ENCODE measurements at places on chromosomes 16 and 17.

DNA sequence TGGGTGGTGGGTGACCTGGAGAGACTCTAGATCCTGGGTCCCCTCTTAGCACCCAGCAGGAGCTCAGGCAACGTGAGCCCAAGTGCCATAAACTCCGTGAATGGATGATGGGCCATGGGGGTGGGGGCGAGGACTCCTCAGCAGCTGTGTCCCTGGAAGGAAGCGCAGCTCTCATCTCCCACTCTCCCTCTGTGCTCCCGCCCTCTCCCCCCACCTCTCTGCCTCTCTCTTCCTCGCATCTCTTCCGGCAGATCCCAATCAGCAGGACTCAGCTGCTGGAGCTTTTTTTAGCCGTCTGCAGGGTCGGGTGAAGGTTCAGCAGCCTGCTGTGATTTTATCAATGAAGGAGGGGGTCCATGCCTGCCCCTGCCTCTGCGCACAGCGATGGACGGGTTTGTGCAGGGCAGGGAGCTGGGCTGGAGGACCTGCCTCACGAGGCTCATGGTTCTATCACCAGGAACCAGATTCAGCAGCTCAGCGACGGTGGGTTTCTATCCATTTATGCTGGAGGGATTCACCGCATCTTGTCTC, 8.3 kb downstream of the CCR7 start:
- peak; percentile 26 for DNase-seq

DNA sequence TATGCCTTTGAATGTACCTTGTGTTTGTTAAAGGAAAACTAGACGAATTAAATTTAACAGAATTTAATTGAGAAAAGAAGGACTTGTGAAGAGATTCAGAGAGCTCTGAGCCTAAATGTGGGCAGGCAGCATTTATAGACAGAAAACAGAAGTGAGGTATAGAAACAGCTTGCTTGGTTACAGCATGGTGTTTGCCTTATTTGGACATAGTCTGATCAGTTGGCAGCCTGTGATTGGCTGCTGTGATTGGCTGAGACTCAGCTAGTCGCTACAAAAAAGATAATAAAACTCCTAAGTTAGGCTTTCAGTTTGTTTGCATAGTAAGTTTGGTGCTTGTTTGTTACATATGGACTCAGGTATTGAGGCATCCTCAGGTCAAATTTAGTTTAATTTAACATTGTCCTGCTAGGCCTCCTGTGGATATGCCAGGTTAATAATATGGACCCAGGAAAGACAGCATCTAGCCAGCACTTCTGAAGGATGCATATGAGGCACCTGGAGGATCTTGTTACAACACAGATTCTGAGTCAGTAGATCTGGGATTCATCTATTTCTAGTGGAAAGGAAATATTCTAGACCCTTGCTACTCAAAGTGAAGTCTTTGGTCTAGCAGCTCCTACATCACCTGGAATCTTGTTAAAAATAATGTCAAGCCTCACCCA, 43.4 kb downstream of the SLFN5 start:
- DNase-seq: no peak

DNA sequence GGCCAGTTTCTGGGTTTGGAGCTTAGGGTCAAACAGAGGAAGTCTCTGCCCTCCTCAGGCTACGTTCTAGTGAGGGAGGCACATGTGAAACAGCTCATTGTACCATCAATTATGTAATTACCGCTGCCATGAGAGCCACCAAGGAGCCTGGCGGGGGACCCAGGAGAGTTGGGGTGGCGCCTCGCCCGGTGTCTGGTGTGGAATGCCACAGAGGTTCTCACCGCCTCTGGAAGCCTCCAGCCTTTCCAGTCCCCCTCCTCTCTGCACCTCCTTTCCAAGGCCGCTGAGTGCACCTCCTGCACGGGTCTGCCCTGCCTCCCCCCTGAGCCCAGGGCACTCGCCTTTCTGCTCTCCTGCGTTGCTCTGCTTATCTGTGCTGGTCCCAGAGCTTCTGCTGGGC, 51.4 kb downstream of the SREBF1 start:
- DNase-seq: no peak

DNA sequence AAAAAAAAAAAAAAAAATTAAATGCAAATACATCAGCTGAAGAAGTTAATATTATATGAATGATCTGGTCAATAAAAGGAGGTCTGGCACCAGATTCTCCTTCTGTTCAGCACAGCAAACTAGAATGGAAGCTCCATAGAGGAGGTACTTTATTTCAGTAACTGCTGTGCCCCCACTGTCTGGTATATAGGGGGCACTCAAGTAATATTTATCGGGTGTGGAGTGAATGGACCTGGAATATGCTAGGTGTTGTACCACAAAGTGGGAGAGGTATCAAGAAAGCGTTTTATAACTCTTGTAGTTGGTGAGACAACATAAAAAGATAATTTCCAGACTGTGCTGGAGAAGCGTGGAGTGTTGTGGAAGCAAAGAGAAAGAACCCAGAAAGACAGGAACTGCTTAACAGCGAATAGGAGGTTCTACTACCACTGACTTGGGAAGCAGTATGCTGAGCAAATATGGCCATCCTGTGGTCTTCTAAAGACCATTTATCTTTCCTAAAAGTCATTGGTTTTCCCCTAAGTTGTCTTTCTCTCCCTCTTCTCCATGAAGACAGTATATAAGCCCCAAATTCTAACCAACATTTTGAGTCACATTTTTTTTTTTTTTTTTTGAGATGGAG, 12.2 kb upstream of the PRKCA start:
- DNase-seq: peak; percentile 36

- DNase-seq: no peak
Observed at GRCh38 chr16:3846595-3847091, 33.9 kb downstream of the CREBBP start.
